ENCODE measurements at places on chromosomes 5 and 9. TPM values are rescaled to one million over a fixed set of nuclear protein-coding genes. Genes with fewer than 3 reads are reported as not detected.

SLC23A1 gene
- not detected for total RNA-seq

ANKRD34B gene
- total RNA-seq: not detected

TSSK1B gene
- total RNA-seq: not detected

SLC6A7 gene
- not detected for total RNA-seq

TMEM174 gene
- total RNA-seq: not detected

LCN15 gene
- total RNA-seq: not detected

GDF9 gene
- not detected for total RNA-seq

CLK4 gene
- total RNA-seq: 19.2 TPM

PLAA gene
- total RNA-seq: 37.9 TPM

STPG3 gene
- total RNA-seq: not detected

VLDLR gene
- total RNA-seq: 3.2 TPM

CMYA5 gene
- 0.09 TPM for total RNA-seq

PRRT1B gene
- not detected for total RNA-seq

PCDHA3 gene
- 0.09 TPM for total RNA-seq

PLGRKT gene
- total RNA-seq: 21.2 TPM

CFAP90 gene
- total RNA-seq: not detected

PITX1 gene
- 0.42 TPM for total RNA-seq

GRXCR2 gene
- not detected for total RNA-seq

SNX18 gene
- 25.2 TPM for total RNA-seq

CRB2 gene
- total RNA-seq: not detected

IL4 gene
- total RNA-seq: not detected

FAM53C gene
- total RNA-seq: 37.4 TPM

All from endothelial cell of umbilical vein (primary cell).